Esophagus squamous epithelium (tissue), 5 donors: ENCODE measurements at places on chromosomes 11 and 22. TPM values are rescaled to one million over a fixed set of nuclear protein-coding genes. Genes with fewer than 3 reads are reported as not detected.

DNA sequence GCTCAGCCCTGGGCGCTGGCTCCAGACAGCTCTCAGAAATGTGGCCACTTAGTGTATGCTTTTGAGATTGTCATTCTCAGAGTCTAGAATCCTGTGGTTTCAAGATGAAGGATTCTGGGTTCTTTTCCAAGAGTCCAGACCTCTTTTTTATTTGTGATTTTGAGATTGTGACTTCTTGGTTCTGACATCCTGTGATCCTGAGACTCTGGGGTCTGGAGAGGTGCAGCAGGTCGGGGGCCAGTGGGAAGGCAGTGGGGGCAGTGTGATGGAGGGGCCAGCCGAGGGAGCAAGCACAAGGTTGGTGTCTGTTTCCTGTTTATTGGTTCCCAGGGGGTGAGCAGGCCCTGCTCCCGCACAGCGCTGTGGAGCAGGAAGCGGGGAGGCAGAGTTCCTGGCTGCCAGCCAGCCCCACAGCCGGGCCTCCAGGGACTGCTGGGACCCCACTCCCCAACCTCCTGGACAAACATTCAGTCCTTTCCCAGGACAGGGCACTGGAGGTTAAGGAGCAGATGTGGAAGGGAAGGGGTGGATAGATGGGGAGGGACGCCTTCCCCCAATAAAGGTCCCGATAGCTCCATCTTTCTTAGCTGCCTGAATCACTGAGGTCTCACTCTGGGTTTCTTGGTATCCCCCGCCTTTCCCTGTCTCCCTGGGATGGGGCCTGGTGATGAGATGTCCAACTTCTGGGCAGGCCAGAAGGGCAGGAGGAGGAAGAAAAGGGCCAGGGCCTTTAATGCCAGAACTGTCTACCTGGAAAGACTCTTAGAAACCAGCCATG is 13.7 kb downstream of the ARHGEF17 start:
- no peak for DNase-seq

DNA sequence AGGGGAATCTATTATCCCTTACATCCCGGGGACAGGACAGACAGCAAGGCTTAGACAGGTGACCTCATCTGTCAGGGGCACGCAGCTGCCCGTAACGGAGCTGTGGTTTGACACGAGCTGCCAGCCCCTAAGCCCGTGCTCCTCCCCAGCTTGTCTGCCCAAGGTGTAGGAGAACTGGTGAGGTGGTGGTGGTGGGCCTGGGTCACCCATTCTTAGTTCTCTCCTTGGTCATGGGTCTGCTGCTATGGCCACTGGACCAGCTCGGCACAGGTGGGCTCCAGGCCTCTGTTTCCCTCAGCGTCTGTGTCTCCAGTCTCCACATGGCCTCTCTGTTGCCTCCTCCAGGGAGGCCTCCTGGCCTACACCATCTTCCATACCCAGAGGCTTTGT is 5.4 kb downstream of the PARVG start:
- no peak for DNase-seq

DNA sequence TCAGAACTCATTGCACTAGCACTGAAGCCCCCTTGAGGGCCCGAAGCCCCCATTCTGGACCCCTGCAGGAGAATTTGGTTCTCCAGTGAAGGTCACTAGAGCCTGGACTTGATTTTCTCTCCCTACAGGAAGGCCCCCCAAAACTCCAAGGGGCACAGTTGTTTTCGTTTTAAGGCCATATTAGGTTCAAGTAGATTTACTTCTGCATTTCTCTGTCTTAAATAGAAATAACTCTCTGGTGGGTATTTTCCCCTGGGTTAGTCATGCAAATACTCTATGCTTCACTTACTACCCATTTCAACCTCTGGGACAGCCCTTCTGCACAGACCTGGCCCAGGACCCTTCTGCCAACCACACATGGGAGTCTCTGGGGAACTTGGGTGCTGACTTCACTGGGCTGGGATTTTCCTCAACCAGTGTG is 41.6 kb downstream of the WEE1 start:
- DNase-seq, result no peak

- no peak for DNase-seq
Measured at GRCh38 chr11:113497066-113497910, 22.1 kb upstream of the DRD2 start.

DNA sequence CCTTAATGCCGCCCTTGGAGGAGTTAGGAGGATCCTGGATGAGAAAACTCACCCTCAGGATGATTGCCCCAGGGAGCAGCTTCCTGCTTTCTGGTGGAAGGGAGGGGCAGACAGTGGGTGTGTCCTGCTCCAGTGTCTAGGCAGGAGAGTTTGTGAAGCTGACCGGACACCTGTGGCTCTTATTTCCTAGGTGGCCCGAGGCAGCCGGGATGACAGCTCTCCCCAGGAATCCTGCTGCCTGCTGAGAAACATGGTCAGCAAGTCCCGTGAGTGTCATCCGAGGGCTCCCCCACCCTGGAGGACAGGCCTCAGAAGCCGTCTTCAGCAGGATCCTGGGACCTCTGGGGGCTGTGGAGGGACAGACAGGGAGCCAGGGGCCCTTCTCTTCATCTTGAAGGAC is 50.4 kb downstream of the ST3GAL4 start:
- no peak for DNase-seq

Gene KLHL35
- not detected for total RNA-seq

- no peak for DNase-seq
Measured at GRCh38 chr11:18457450-18457849, 1.8 kb downstream of the LDHAL6A start.

Gene SHANK3
- total RNA-seq, result 3.7 TPM

Gene GPR83
- total RNA-seq, result not detected

GRCh38 chr11:3093281-3094191 is 36.3 kb upstream of the CARS1 start:
- DNase-seq, result no peak

DNA sequence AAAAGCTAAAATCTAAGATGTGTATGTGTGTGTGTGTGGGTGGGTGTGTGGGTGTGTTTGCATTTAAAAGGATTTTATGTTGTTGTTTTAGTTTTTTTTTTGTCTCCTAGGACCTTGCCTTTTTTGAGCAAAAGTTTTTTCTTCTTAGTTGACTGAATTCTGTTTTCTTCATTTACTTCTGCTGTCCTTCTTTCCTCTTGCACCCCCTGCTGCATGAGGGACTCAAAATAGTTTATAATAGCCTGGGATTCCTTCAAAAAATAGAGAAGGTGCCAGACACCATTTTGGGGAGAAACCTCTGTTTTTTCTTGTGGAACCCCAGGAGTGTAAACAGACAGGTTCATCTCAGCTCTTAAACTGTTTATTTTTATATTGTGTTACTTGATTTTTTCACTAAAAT is 817.7 kb downstream of the TBC1D22A start:
- no peak for DNase-seq

Gene GGTLC3
- total RNA-seq, result not detected

- DNase-seq, result no peak
Measured at GRCh38 chr11:122634501-122634900, 21.0 kb upstream of the UBASH3B start.

DNA sequence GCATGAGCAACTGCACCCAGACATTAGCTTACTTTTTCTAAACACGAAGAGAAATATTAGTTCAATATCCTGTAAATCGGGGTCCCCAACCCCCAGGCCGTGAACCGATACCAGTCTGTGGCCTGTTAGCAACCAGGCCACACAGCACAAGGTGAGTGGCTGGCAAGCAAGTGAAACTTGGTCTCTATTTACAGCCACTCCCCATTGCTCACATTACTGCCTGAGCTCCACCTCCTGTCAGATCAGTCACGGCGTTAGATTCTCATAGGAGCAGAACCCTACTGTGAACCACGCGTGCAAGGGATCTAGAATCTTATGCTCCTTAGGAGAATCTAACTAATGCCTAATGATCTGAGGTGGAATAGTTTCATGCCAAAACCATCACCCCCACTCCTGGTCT is 27.8 kb upstream of the DEPDC7 start:
- DNase-seq, result no peak

DNA sequence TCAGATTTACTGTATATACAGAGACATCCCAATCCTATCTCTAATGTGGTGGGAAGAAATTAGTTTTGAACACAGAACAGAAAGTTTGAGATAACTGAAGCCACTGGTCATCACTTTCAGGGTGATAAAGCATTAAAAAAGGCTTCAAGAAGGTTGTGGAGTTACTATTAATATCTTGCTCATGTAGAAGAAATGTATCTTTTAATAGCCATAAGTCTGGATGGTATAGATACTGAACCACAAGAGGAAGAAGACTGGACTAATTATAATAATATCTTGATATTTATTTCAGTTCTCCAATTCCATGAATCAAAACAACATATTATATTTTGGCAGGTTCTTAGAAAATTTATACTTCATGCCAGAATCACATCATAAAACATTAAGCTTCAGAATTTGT is 137.1 kb downstream of the TMEM135 start:
- no peak for DNase-seq

DNA sequence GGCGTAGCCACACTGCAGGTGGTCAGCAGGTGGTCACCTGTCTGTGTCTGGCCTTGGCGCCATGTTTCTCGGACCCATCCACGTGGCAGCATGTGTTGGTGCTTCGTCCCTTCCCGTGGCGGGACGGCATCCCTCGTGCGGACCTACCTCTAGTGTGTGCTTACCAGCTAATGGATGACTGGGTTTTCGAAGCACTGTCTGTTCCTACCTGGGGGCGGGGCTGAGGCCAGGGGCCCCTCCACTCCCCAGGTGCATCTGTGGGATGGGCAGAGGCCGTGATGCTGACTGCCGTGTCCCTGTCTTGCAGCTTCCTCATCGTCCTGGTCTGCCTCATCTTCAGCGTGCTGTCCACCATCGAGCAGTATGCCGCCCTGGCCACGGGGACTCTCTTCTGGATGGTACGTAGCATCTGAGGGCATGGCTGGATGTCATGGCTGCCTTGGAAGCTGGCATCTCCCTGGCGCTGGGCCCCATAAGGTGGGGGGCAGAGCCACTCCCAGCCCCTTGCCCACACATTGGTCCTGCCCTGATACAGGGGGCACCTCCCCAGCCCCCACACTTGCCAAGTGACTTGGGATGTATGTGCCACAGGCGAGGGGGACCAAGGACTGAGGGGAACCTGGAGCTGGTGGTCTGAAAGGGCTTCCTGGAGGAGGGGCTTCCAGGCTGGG is 82.9 kb downstream of the KCNQ1 start:
- no peak for DNase-seq

DNA sequence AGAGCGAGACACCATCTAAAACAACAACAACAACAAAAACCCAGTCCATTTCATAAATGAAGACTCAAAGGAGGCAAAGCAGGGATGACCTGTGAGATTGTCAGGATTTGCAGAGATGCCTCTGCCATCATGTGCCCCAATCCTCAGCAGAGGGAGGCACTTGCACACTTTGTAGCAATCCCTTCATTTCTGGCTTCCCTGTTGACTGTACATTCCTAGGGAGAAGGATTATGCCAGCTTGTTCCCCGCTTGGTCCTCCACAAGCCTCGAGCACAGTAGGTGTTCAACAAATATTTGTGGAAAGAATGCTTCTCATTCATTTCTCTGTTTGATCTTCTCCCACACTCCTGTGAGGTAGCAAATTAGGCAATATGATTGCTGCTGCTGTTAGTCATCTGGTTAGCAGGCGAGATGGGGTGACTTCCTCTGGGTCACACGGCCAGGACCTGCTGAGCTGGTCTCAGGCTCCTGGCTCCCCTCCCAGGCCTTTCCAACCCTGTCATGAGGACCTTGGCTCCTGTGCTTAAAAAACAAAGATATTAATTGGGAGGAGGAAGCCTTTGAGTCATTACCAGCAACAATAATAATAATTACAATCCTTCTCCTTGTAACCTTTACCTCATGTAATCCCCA is 34.1 kb downstream of the LIF start:
- DNase-seq, result no peak

Gene F2
- total RNA-seq, result 0.19 TPM

GRCh38 chr22:37442537-37442936 is 15.3 kb upstream of the ELFN2 start:
- DNase-seq, result no peak

GRCh38 chr11:115910379-115910778 is 406.2 kb upstream of the CADM1 start:
- DNase-seq, result no peak

GRCh38 chr22:30705710-30706651 is 11.3 kb downstream of the OSBP2 start:
- DNase-seq, result no peak
